ENCODE measurements at places on chromosomes 12 and 14.

GRCh38 chr14:93538413-93538812, 107.7 kb downstream of the UNC79 start:
- no peak for DNase-seq

GRCh38 chr12:19382563-19382962, 56.7 kb upstream of the AEBP2 start:
- no peak for DNase-seq

- no peak for DNase-seq
These were observed 53.6 kb downstream of the SLC25A47 start for GRCh38 chr14:100376751-100377171.

- peak; percentile 30 for DNase-seq
These were observed 27.0 kb upstream of the FOXN3 start for GRCh38 chr14:89444044-89444443.

- DNase-seq, result no peak
These were observed 32.0 kb downstream of the SSH1 start for GRCh38 chr12:108825201-108825950.

- no peak for DNase-seq
These were observed 149.7 kb downstream of the NTF3 start for GRCh38 chr12:5581616-5582015.

DNA sequence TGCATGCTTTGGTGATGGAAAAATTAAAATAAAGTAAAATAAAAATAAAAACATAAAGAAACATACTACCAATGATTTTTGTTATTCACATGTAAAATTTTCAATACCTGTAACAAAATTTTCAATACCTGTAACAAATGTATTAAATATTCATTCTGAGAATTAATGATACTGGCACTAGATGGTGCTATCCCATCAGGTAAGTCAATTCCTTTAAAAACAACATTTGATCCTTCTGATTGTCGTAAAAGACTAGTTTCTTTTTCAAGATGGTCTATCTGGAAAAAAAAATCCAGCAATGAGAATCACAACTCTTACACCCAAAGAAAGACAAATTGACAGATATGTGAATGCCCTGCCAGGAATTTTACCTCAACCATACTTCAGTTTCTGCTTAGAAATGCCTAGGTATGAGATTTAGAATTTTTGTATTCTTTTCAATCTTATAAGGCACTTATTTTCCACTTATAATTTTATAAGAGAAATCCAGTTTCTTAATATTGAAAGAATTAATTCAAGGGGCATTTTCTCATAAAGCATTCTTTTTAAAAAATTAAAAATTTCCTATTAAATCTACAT, 30.7 kb downstream of the CEP290 start:
- no peak for DNase-seq

- no peak for DNase-seq
These were observed 244.1 kb downstream of the FBXL14 start for GRCh38 chr12:1350055-1350933.

DNA sequence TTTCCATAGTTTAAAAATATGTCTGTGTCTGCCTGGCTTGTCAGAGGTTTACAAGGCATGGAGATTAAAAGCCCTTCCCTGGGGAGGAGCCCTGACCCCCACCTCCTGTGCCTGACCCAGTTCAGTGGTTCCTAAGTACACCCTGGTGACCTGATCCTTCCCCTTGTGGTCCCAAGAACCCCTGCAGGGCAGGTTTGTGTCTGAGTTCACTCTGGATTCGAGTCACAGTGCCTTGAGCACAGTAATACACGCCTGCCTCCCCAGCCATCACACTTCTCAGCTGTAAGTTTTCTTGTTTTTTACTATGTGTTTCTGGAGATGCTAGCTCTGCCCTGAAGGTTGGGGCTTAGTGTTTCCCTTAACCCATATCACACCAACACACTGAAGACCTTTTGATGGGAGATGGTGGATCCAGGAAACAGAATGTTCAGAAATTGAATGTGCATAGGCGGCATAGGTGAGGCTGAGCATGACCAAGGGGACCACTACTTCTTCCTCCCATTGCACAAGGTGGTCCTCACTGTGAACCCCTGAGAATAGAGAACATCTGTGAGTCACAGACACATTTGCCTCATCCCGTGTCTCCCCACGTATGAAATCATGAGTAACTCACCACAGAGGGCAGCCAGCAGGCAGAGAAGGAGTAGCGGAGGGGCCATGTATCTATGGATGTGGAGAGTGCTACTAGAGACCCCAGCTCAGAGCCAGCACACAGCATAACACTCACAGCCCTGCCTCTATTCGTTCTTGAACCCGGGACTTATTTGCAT, 962.9 kb downstream of the TMEM121 start:
- no peak for DNase-seq

DNA sequence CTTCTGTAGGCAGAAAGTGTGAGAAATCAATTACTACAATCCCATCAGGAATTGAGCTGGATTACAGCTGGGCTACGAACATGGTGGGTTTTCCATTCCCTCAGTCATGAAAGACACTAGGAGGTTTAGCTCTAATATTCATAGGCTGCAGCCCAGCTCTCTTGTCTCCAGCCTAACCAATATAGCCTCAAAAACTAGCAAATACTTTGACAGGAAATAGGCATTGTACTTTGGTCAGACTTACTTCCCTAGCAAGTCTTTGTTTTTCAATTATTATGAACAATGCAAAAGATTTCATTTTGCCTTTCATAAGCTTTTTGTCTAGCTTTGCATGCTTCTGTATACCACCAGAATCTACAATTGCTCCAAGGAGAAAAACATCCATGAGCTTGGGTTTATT, 296.2 kb downstream of the GPHN start:
- DNase-seq, result no peak

GRCh38 chr12:85949253-85949652, 75.2 kb downstream of the NTS start:
- DNase-seq, result no peak

Measured in stimulated activated CD4-positive, alpha-beta T cell treated with anti-CD3 and anti-CD28 coated beads, Interleukin-12 subunit alpha, Interleukin-12 subunit beta, amount 100 ng/mL, for 4 hours (primary cell).